Activated CD8-positive, alpha-beta T cell treated with anti-CD3 and anti-CD28 coated beads for 36 hours (primary cell): ENCODE measurements at places on chromosomes 7 and 10. TPM values are rescaled to one million over a fixed set of nuclear protein-coding genes. Genes with fewer than 3 reads are reported as not detected.

GRCh38 chr7:102202556-102202955 lies 84.1 kb upstream of the SH2B2 start:
- no peaks in the 10 kb centered on the region for H3K36me3 ChIP-seq
- no peaks in the 10 kb centered on the region for H3K4me1 ChIP-seq
- no peak overlapping the region for H3K4me3 ChIP-seq
- no peak overlapping the region for H3K27ac ChIP-seq
- no peaks in the 10 kb centered on the region for H3K27me3 ChIP-seq

GRCh38 chr7:21141476-21141875 lies 286.4 kb upstream of the SP4 start:
- no peak overlapping the region for H3K4me3 ChIP-seq
- no peaks in the 10 kb centered on the region for H3K36me3 ChIP-seq
- H3K4me1 ChIP-seq: no peaks in the 10 kb centered on the region
- no peak for DNase-seq

DNA sequence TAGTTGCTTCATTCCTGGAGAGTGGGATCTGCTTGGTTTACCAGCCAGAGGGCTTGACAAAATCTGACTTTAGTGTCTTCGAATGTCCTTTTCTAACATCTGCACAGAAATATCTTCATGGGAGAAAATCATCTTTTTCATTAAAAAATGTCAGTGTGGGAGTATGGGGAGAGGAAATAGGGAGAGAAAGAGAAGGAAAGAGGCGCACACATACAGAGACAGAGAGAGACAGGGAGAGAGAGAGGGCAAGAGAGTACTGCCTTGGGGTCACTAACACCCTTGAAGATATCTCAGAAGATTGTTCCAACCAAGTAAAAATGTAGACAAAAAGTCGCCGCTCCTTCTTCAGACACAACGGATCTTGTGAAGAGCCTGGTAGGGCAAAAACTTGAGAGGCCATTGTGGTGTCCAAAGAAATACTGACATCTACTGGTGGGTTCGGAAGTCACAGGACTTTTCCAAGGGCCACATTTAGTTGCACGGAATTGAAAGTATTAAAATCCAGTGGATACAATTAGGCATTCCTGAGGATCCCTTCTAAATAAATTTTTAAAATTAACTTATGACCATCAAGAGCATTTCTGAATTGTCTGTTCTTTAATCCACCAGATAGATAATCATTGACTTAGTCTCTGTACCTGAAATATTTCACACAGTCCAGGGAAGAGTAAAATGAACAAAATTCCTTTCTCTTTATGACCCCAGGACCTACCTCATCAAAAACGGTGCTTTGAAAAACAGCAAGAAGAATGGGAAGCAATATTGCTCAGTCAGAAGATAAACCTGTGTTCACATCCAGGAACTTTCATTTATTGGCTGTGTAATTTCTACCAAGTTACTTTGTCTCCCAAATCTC lies 29.7 kb downstream of the VIM start:
- peak overlapping the region; percentile 34 for H3K4me3 ChIP-seq
- DNase-seq: peak; percentile 64
- H3K4me1 ChIP-seq: peaks cover 10% of the 10 kb centered on the region
- H3K36me3 ChIP-seq: no peaks in the 10 kb centered on the region
- peaks cover 1% of the 10 kb centered on the region for H3K27me3 ChIP-seq

DNA sequence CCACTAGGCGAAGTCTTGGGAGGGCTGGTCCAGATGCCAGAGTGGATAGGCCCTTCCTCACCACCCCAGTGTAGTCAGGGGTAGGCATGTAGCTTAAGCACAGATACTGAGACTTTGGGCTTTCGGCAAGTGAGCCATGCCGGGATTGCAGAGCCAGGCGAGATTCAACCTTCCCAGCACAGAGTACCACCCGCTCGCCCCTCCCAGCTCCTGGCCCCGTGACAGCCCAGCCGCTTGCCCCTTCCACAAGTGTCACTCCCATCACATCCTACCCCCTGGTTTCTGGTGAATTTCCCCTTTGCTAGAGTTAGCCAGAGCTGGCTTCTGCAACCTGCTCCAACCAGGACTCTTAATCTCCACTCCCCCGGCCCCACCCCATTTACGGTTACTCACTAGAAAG lies 56.9 kb downstream of the ARHGAP22 start:
- H3K36me3 ChIP-seq: no peaks in the 10 kb centered on the region
- no peak for DNase-seq
- H3K27ac ChIP-seq: no peak overlapping the region
- no peaks in the 10 kb centered on the region for H3K4me1 ChIP-seq
- H3K4me3 ChIP-seq: no peak overlapping the region

- H3K4me3 ChIP-seq: no peak overlapping the region
- H3K27me3 ChIP-seq: no peaks in the 10 kb centered on the region
- DNase-seq: no peak
- no peak overlapping the region for H3K27ac ChIP-seq
- H3K36me3 ChIP-seq: no peaks in the 10 kb centered on the region
- H3K4me1 ChIP-seq: no peaks in the 10 kb centered on the region
Measured at GRCh38 chr7:145534301-145534700, 582.3 kb upstream of the CNTNAP2 start.

GRCh38 chr7:155071916-155072571 lies 1.9 kb downstream of the HTR5A start:
- H3K27me3 ChIP-seq: peaks cover 37% of the 10 kb centered on the region

DNA sequence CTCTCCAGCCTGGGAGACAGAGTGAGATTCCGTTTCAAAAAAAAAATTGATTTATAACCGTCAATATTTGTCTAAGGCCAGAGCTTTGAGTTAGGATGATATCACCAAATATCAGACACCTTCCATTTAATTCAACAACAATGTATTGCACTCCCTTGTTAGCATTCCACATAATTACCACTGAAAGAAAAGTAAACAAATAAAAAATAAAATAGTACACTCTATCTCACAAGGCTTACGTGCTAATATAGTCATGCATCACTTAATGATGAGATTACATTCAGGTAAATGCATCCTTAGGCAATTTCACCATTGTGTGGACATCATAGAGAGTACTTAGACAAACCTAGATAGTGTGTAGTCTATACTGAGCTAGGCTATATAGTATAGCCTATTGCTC lies 127.6 kb upstream of the RHOBTB1 start:
- H3K4me3 ChIP-seq: no peak overlapping the region
- H3K27me3 ChIP-seq: no peaks in the 10 kb centered on the region
- DNase-seq: no peak
- H3K4me1 ChIP-seq: no peaks in the 10 kb centered on the region
- H3K27ac ChIP-seq: no peak overlapping the region

DNA sequence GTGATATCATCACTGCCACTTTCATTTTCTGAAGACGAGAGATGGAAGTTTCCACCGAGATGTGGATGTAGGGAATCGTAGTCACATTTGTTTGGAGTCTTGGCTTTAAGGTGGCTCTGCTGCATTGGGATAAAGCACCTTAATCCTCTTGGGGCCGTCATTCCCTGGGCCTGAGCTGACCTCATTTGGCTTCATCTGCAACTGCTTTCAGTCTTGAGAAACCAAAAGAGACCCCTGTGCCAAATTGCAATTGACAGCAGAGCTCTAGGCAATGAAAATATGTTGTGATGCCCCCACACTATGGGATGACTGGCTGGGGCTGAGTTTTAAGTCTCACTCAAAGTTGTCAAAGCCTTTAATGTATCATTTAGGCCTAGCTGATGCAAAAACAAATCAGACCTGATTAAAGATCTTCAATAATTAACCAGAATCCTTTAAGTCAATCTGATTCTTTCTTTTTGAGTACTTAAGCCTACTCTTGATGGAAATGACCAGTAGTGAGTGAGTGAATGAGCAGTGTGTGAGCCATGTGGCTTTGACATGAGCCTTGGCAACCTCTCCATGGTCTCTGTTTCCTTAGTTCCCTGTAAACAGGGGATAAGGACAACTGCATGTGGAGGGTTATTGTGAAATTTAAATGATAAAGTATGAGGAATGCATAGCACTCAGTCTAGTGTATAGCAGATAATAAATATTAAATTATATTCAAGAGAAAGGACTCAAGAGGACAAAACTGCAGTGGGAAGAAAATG lies 155.0 kb downstream of the BMPER start:
- H3K4me3 ChIP-seq: no peak overlapping the region
- DNase-seq: no peak
- H3K36me3 ChIP-seq: no peaks in the 10 kb centered on the region
- no peaks in the 10 kb centered on the region for H3K4me1 ChIP-seq

- H3K27me3 ChIP-seq: no peaks in the 10 kb centered on the region
- peaks cover 5% of the 10 kb centered on the region for H3K36me3 ChIP-seq
- H3K4me1 ChIP-seq: peaks cover 20% of the 10 kb centered on the region
- H3K27ac ChIP-seq: no peak overlapping the region
- no peak overlapping the region for H3K4me3 ChIP-seq
Measured at GRCh38 chr10:98415731-98416119, 743 bp upstream of the PYROXD2 start.

GRCh38 chr7:24732646-24733413 lies 24.4 kb downstream of the GSDME start:
- no peak overlapping the region for H3K27ac ChIP-seq
- H3K4me1 ChIP-seq: peaks cover 22% of the 10 kb centered on the region
- peak; percentile 16 for DNase-seq

- DNase-seq: peak; percentile 61
- H3K36me3 ChIP-seq: no peaks in the 10 kb centered on the region
- no peak overlapping the region for H3K27ac ChIP-seq
- no peak overlapping the region for H3K4me3 ChIP-seq
- peaks cover 15% of the 10 kb centered on the region for H3K27me3 ChIP-seq
Measured at GRCh38 chr10:97096261-97097083, 89.3 kb downstream of the SLIT1 start.

GRCh38 chr10:25756784-25757183 lies 177.2 kb upstream of the MYO3A start:
- H3K27ac ChIP-seq: no peak overlapping the region
- no peak overlapping the region for H3K4me3 ChIP-seq
- no peaks in the 10 kb centered on the region for H3K36me3 ChIP-seq
- no peaks in the 10 kb centered on the region for H3K27me3 ChIP-seq
- H3K4me1 ChIP-seq: no peaks in the 10 kb centered on the region

DNA sequence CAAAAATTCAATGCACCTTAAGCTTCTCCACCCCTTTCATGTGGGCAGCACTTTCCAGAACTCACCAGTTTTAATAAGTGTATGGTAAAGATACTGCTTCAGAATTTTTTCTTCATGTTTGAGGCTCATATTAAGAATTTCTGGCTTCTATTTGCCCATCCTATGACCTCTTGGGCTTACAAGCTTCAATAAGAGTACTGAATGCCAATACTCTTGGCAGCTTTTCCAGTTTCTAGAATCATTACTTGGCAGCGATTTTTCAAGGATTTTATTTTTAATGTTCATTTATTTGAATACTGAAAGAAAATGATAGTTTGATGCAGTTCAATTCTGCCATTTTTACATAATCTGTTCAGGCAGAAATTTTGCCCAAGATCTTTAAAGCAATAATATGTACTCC lies 242.1 kb upstream of the KCND2 start:
- no peak overlapping the region for H3K4me3 ChIP-seq
- no peaks in the 10 kb centered on the region for H3K36me3 ChIP-seq
- no peaks in the 10 kb centered on the region for H3K27me3 ChIP-seq

DNA sequence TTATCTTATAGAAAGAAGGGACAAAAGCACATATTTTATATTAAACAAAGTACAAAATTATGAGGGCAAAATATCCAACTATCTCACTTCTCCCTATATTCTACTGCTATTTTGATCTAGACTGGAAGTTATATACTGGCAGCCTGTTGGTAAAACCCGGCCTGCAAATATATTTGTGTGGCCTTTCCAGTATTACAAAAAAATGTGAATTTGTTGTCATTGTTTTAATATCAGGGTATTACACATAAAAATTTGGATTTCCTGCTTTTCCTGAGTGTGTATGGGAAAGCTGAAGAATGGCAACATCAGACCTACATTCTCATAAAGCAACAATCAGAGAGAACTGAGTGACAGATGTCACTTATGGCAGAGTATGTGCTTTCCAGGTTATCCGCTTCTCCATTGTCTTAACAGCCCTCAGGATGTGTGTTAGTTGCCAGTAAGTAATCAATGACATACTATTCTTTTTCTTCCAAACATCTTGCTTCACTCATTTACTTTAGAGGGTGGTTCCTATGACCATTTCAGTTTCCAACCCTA lies 7.3 kb downstream of the SYPL1 start:
- H3K4me1 ChIP-seq: peaks cover 66% of the 10 kb centered on the region
- no peak overlapping the region for H3K27ac ChIP-seq
- H3K27me3 ChIP-seq: no peaks in the 10 kb centered on the region
- H3K4me3 ChIP-seq: no peak overlapping the region

GRCh38 chr7:143256932-143257331 lies 6.3 kb upstream of the GSTK1 start:
- H3K27me3 ChIP-seq: no peaks in the 10 kb centered on the region
- peaks cover 54% of the 10 kb centered on the region for H3K4me1 ChIP-seq
- DNase-seq: no peak
- H3K36me3 ChIP-seq: peaks cover 16% of the 10 kb centered on the region

DNA sequence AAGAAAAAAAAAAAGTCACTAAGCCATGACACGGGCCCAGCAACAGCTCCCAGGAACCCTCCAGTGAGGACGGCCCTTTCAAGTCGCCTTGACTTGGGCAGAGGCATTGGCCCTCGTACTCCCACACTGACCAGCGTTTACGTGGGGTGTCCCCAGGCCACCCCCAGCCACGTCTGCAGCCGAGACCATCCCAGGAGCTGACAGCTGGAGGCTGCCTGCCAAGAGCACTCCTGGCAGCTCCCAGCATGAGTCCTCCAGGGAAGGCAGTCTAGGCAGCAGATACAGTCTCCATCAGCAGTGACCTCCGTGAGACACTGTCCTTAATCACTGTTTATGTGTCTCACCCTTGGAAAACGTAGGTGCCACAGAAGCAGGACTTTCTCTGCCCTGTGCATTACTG lies 86.5 kb downstream of the PROSER2 start:
- no peaks in the 10 kb centered on the region for H3K27me3 ChIP-seq
- H3K36me3 ChIP-seq: no peaks in the 10 kb centered on the region
- no peak overlapping the region for H3K27ac ChIP-seq
- no peak for DNase-seq

CDC14C gene
- not detected for total RNA-seq

TMEM196 gene
- not detected for total RNA-seq

UPK3B gene
- not detected for total RNA-seq

ACTL6B gene
- total RNA-seq: not detected

ATRNL1 gene
- total RNA-seq: not detected

FAM25A gene
- total RNA-seq: not detected

GIGYF1 gene
- total RNA-seq: 36.9 TPM

FLNC gene
- 0.14 TPM for total RNA-seq

SPDYE5 gene
- 0.18 TPM for total RNA-seq

TEX47 gene
- not detected for total RNA-seq
